ENCODE measurements at places on chromosomes 12 and 14.

DNA sequence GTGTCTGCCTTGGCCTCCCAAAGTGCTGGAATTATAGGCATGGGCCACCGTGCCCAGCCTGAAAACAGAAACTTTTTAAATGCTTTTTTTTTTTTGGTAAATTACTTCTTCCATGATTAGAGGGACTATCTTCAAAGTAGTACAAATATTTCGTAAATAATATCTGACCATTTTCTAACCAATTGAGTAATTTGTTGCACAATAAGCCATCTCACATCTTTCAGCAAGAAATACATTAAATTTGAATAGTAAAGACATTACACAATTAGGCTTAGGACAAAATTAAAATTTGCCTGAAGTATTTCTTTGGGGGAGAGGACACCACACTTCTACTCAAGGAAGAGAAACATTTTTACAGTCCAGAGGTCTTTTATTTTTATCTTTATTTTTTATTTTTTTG is 84.7 kb upstream of the STRN3 start:
- no peak for DNase-seq

- DNase-seq, result no peak
Observed at GRCh38 chr12:68410018-68410660, 78.0 kb upstream of the MDM1 start.

- no peak for DNase-seq
Observed at GRCh38 chr12:56840922-56841321, 77.8 kb downstream of the HSD17B6 start.

- no peak for DNase-seq
Observed at GRCh38 chr14:66359500-66359899, 126.7 kb upstream of the CCDC196 start.

DNA sequence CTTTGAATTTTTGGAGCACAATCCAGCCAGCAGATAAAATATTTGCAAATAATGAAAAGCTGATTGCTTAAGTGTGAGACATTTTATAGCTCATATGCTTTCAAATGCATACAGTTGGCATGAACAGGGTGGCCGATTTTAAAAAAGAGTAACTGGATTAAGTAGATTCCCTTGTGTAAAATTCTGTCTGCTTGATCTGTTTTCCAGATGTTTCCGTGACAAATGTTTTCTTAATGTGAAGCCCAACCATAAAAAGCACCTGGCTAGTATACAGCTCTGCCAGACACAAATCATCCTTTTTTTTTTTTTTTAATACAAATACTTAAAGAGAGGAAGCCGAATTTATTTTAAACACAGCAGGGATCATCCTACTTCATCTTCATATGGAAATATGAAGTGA is 440.7 kb downstream of the CCER1 start:
- DNase-seq, result no peak

DNA sequence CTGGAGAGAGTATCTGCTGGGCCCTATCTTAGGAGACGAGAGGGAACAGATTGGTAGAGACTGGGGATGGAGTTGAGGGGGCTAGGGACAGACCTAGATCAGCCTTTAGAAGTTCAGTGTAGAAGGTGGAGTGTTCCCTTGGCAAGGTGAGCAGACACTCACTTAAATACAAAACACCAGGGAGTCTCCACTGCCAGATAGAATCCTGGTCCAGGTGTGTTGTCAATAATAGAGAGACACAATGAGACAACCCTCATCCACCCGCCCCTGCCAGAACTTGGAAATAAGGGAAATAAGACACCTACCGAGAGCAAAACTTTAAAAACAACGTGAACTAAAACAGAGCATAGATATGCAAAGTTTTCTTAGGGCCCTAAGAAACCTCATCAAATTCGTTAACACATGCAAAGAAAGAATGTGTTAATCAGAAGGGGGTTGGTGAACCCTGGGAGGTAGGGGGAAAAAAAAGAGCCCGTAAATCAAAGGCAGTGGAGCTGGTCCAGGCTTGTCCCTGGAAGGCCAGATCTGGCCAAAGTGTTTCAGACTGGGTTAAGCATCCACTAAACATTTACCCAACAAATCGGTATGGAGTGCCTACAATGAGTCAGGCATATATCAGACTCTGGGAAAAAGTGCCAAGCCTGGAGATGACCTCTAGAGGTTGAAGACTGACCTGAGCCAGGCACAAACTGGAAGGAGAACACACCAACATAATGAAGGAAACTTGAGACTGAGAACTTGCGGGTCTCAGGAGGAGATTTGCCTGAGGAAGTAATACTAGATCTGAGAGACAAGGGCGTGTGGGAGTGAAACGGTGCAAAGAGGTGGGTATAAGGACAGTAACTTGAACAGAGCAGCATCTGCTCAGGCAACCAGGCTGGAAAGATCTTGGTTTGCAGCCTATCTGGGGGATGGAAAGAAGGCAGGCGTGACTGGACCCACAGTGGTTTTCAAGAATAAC is 37.0 kb upstream of the OTX2 start:
- no peak for DNase-seq

GRCh38 chr12:71134405-71134804 is 23.4 kb downstream of the TSPAN8 start:
- no peak for DNase-seq

DNA sequence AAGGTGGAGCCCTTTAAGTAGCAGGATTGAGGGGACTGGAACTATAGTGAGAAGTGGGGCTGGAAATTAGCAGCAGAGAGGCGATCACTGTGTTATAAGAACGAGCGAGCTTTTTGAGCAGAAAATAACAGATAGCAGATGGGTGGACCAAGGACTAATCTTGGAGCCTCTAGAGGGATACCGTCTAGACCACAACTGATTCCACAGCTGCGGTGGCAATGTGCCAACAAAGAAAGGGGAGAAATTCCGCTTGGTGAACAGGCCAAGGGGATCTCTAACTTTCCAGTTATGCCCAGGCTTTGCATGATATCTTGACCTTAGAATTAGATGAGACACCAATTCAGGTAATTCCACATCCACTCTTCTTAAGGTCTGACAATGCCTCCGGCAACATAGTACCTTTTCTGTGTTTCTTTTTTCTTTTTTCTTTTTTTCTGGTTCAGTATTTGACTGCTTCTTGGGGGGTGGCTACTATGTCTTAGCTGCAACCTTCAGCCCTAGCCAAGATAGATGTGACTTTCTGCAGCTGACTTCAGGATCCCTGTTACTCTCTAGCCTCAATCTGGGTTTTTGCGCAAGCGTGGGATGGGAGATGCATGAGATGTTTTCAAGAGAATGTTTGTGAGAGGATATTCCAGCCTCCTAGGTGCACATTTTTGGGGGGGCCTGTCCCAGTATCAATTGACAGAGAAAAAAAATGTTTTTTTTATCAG is 143.4 kb upstream of the CPSF6 start:
- DNase-seq, result no peak

- no peak for DNase-seq
Observed at GRCh38 chr14:39547845-39548244, 115.6 kb upstream of the FBXO33 start.

DNA sequence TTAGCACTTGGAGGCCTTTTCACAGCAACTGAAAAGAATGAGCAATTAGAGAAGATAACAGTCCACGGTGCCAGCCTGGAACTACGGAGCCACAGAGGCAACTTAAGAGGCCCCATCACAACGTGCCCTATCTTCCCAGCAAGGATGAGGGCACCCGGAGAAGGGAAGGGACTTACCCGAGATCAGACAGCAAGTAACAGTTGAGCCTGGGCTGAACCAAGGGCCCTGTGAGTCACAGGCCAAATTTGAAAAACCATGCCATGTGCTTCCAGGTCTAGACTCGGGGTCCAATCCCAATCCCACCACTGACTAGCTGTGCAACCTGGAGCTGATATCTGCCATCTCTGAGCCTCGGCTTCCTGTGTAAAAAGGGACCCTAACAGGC is 42.2 kb downstream of the PITPNM2 start:
- DNase-seq, result no peak

GRCh38 chr12:29163146-29163545 is 14.1 kb downstream of the FAR2 start:
- no peak for DNase-seq

GRCh38 chr12:111467092-111467856 is 61.6 kb downstream of the SH2B3 start:
- DNase-seq, result no peak

GRCh38 chr14:81268016-81268416 is 47.3 kb upstream of the GTF2A1 start:
- no peak for DNase-seq

DNA sequence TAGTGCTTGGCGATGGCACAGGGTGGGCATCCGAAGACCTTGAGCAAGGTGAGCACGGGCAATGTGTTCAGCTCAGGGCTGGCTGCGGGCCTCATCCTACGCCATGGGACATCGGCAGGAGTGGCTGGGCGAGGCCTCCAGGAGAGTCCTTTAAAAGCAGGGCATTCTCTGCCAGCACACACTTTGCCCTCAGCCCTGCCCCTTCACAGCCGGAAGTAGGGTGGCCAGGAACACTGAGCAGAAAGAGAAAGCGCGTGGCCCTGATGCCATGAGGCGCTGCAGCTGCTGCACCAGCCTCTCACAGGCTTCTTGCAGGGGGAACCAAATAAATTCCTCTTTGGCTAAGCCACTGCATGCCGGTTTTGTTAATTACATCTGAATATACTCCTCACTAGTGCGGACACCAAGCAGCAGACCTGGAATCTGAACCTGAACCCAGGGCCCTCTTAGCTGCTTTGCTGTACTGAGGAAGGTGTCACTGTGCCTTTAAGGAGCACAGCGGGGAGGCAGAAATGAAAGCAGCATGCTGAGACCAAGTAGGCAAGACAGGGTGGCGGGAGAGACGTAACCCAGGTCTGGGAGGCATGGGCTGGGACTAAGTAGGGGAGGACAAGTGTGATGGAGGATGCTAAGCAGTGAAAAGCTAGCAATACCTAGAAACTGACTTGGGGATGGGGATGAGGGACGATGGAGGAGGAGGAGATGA is 155.2 kb downstream of the TTC7B start:
- DNase-seq, result no peak

- peak; percentile 10 for DNase-seq
Observed at GRCh38 chr14:99603471-99604277, at the start of gene CCDC85C. CCDC85C (minus strand) TSS chr14:99604207; CDS start chr14:99603959, 248 bp downstream.

DNA sequence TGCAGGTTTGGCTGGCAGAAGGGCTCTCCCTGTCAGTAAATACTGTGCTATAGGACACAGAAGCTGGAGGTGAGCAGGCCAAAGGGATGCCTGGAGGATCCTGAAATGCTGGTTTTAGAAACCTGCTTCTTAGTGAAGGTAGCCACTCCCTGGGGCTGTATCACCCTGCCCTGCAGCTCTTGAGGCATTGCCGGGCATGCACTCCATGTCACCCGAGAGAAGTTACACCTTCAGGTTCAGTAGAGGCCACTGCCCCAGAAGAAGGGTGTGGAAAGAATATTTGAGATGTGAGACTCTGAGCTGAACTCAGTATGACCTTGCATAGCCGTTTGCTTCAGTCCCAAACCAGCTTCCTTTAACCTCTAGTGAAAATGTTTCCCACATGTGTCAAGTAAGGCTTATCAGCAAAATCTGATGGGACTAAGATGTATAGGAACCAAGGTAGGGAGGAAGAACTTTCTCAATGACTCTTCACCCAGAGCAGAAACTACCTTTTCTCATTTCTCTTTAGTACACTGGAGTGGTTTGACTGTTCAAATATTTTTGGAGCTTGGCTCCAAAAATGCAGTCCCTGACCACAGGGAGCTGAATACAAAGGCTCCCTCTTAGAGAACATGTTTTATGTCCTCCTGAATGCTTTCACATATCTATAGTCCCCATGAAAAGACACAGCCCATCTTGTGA is 164.5 kb upstream of the DYRK2 start:
- no peak for DNase-seq

DNA sequence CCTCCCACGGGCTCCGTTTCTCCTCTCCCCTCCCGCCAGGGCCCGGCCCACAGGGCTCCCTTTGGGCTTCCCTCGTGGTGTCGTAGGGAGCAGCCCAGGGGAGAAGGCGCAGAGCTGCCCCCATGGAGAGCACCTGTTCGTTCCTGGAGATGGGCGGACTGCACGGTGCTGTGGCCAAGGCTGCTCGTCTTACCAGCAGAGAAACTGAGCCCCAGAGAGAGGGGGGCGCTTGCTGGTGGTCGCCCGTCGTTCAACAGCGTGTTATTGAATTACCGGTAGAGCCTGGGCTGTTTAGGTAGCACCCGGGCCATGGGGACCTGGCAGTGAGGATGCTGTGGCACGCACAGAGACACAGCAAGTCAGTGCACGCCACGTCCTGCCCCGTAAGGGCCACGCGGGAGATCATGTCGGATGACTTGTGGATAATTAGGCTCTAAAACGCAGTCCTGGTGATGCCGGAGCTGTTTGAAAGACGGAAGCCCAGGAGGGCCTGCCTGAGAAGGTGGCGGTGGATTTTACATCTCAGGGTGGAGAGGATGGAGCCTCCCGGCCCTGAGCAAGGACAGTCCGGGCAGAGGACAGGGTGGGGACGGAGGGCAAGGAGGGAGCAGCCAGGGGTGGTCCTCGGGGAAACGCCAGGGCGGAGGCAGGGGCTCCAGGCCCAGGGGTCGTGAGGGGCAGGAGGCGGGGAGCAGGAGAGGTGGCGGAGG is 134.4 kb downstream of the ADGRD1 start:
- DNase-seq, result no peak

DNA sequence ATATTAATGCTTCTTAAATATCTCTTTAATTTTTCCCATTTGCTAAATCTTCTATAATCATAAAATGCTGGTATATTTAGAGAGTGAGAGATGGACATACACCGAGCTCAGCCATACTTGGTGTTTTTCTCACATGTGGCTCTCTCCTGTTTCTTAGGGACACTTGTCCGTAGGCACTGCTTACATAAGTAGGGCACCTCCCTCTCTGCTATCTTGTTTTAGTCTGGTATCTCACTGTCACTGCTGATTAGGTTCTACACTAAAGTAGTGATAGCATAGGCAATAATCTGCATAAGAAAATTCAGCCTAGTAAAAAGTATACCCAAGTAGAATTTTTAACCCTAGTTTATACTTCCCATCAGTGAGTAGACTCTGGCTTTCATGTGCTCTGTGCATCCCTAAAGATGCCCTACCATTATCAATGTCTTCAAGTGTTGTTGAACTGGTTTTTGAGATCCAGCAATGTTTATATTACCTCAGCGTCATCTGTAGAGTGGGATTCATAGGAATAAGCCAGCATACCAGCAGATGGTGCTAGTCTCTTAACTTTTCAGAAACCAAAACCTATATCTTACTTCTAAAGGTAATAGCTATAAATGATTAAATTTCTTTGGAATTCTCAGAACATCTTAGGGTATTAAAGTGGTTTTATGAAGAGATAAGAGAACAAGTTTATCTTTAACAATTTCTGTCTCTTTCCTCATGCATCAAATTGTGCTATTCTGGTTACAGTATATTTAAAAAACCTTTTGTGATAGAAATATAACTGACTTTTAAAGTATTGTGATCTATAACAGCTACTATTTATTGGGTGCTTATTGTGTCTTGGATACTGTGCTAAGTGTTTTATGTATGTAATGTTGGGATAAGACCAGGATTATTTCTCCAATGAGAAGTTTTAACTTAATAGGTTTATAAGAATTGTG is 32.9 kb downstream of the ARID2 start:
- DNase-seq, result peak; percentile 11

DNA sequence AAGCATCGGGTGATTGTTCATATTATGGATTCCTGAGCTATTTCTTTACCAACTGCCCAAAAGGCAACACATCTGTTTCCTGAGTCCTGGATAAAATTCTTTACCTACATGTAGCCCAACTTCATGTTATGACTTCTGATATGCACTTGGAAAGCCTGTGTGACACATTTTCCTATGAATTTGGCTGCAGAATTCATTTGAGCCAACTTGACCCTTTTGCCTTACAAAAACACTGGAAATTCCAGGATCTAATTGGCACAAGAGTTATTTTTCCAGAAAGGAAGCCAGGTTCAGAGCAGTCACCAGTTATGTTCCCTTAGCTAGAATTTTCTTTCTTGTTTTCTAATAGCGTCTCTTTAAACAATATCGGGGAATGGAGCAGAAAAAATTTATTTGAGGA is 202.5 kb upstream of the LRIG3 start:
- DNase-seq, result no peak
